ENCODE measurements at places on chromosomes 11 and 22.

- no peak for DNase-seq
Observed at GRCh38 chr22:42871146-42872050, 14.3 kb upstream of the ARFGAP3 start.

- no peak for DNase-seq
Observed at GRCh38 chr11:64298966-64299846, 952 bp upstream of the CATSPERZ start.

GRCh38 chr11:128625746-128626145 is 38.4 kb upstream of the ETS1 start:
- no peak for DNase-seq

GRCh38 chr11:43868852-43869567 is 11.6 kb upstream of the ALKBH3 start:
- DNase-seq = no peak

- DNase-seq = no peak
Observed at GRCh38 chr11:128696941-128697340, 3.1 kb downstream of the FLI1 start.

DNA sequence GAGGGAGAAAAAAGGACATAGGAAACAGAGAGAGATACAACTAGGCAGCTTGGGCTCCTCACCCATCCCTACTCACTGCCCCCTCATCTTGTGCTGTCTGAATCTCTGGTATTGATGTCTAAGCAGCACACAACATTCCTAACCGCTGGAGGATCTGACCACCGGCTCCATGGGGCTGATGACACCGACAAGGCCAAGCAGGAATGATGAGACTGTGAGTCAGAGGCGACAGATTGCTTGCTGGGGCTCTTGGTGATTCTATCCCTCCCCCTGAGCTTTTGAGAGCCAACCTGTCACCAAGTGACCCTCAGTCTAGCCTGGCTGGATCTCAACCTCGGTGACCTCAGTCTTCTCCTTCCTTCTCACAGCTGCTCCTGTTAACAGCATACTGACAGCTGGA is 13.8 kb downstream of the PAMR1 start:
- no peak for DNase-seq

DNA sequence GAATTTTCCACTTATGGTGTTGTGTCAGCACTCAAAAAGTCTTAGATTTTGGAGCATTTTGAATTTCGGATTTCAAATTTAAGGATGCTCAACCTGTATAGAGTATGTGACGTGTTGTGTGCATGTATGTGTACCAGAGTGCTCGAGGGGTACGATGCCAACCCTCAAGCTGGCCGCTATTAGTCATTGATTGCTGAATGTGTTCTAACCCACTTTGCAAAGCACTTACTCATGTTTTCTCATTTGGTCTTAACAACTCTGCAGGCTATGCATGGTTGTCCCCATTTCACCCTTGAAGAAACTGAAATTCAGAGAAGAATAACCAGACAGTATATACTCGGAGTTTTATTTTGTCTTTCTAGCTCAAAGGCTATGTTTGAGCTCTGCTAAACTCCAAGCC is 196.4 kb upstream of the TENM4 start:
- DNase-seq = no peak
